ENCODE measurements at places on chromosomes 12 and 14. TPM values are rescaled to one million over a fixed set of nuclear protein-coding genes. Genes with fewer than 3 reads are reported as not detected.

GRCh38 chr12:62288328-62288727 lies 28.1 kb downstream of the USP15 start:
- no peaks in the 10 kb centered on the region for H3K36me3 ChIP-seq
- no peak overlapping the region for H3K4me3 ChIP-seq
- DNase-seq, result no peak
- no peaks in the 10 kb centered on the region for H3K27me3 ChIP-seq

GRCh38 chr12:79689477-79690141 lies 1.2 kb downstream of the PAWR start:
- H3K4me1 ChIP-seq, result peaks cover 44% of the 10 kb centered on the region
- peak overlapping the region; percentile 84 for H3K4me3 ChIP-seq
- peak; percentile 73 for DNase-seq
- H3K27ac ChIP-seq, result peak overlapping the region; percentile 100
- H3K27me3 ChIP-seq, result no peaks in the 10 kb centered on the region

GRCh38 chr12:1523046-1523445 lies 71.3 kb downstream of the FBXL14 start:
- H3K27me3 ChIP-seq, result no peaks in the 10 kb centered on the region
- no peak for DNase-seq
- no peak overlapping the region for H3K27ac ChIP-seq
- H3K36me3 ChIP-seq, result no peaks in the 10 kb centered on the region

DNA sequence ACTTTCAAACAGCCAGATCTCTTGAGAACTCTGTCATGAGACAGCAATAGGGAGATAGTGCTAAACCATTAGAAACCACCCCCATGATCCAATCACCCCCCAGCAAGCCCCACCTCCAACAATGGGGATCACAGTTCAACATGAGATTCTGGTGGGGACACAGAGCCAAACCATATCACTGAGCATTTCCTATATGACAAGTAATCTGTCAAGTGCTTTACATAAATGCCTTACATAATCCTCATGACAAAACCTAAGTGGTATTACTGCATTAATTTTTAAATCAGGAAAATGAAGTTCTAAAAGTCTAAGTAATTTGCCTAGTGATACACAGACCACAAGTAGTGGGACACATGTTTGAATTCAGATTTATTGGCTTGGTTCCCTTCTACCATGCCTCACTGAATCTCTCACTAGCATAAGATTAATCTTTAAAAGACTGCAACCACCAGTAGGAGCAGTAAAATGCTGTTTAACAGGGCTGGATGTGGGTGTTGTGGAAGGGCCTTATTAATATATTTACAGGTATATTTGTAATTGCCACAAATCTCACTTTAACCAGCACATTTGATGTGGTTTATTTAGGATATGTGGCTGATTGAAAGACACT lies 323.1 kb upstream of the FBXO33 start:
- no peaks in the 10 kb centered on the region for H3K27me3 ChIP-seq
- no peak overlapping the region for H3K27ac ChIP-seq
- no peak overlapping the region for H3K4me3 ChIP-seq
- no peak for DNase-seq

- no peak overlapping the region for H3K4me3 ChIP-seq
- peak; percentile 41 for DNase-seq
- H3K4me1 ChIP-seq, result peaks cover 31% of the 10 kb centered on the region
- H3K36me3 ChIP-seq, result no peaks in the 10 kb centered on the region
These were observed 54.6 kb upstream of the PTGR2 start for GRCh38 chr14:73796893-73797542.

DNA sequence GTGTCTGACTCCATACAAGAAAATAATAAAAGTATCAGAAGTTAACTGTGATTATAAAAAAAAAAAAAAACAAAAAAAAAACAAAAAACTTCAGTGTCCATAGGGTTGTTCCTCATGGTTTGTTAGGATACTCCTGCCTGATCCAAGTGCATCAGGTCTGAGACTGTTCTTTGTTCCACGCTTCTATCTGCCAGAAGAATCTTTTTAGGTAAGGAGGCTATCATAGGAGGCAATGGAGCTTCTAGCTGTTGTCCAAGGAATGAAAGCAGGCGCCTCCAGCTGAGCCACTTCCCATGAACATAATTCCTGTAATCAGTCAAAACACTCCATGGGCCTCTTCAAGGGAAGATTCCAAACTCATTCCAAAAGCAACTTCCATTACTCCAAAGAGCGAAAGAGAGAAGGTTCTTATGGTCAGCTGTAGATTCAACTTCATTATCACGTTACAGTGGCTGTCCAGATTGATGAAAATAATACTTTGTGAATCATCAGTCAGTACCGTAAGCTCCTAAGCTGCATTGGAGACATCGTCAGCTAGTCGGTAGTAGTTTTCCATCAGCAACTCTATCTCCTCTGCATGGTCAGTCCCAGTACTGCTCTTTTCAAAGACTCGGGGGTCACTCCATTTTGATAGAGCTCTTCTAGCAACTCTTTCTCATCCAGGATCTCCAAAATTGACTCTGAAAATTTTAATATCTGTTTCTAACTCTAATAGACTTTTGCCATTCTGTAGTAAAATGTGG lies 9.7 kb downstream of the TBC1D15 start:
- H3K36me3 ChIP-seq, result no peaks in the 10 kb centered on the region
- H3K4me3 ChIP-seq, result no peak overlapping the region
- H3K27me3 ChIP-seq, result no peaks in the 10 kb centered on the region
- H3K27ac ChIP-seq, result no peak overlapping the region

DNA sequence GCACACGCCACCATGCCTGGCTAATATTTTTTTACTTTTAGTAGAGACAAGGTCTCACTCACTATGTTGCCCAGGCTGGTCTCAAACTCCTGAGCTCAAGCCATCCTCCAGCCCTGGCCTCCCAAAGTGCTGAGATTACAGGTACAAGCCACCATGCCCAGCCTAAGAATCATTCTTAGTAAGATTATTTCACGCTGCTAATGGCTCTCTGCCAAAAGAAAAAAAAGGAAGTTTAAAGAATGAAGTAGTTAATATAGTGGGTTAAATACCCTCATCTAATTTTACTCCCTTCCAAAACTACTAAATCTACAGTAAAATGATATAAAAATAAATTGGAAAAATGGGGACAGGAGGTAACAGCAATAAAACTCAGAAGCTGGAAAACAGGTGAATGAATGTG lies 2.6 kb downstream of the ETFRF1 start:
- no peak overlapping the region for H3K27ac ChIP-seq
- H3K4me3 ChIP-seq, result no peak overlapping the region
- no peak for DNase-seq
- H3K27me3 ChIP-seq, result no peaks in the 10 kb centered on the region
- peaks cover 14% of the 10 kb centered on the region for H3K4me1 ChIP-seq
- no peaks in the 10 kb centered on the region for H3K36me3 ChIP-seq

DNA sequence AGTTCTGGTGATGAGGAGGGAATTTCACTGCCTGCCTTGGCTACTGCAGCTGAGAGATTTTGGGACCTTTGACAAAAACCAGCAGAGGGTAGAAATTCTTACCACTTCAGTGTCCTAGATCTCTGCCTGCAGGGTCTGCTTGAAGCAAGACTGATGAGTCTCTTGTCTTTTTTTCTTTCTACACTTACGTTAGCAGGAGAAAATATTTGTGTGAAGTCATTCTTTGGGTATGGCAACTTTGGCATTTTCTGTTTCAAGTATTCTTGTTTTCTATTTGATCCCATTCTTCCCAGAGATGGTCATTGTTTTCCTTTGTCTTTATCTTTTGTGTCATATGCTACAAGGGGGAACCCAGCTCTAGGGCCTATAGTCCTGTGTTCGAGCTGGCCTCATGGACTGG lies 65.6 kb upstream of the FERMT2 start:
- DNase-seq, result peak; percentile 11
- H3K27me3 ChIP-seq, result no peaks in the 10 kb centered on the region
- no peaks in the 10 kb centered on the region for H3K36me3 ChIP-seq
- H3K27ac ChIP-seq, result no peak overlapping the region
- H3K4me1 ChIP-seq, result peaks cover 15% of the 10 kb centered on the region
- H3K4me3 ChIP-seq, result no peak overlapping the region

The ANKS1B gene
- not detected for polyA plus RNA-seq

DNA sequence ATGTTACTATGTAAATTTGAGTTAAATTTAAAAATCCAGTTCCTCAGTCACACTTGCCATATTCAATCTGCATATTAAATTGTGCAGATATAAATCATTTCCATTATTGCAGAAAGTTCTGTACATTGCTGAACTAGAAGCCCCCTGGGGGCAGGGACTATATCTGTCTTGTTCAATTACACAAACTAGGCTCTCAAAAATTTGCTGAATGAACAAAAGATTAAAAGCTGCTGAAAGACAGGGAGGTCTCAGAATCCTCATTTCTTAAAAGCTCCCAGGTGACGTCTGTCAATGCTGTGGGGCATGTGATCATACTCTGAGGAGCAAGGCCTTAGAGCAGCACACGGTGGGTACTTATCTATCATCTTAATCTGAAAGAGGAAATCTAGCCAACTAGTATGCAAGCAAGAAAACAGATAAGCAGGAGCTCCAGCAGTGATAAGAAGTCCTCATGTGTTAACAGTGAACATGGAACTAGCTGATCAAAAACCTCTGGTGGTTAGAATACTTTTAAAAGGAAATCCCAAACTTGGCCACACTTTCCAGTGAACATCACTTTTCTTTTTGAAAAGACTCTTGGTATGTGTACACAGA lies 60.5 kb downstream of the APPL2 start:
- no peaks in the 10 kb centered on the region for H3K27me3 ChIP-seq
- no peak for DNase-seq
- no peaks in the 10 kb centered on the region for H3K4me1 ChIP-seq
- peaks cover 72% of the 10 kb centered on the region for H3K36me3 ChIP-seq
- no peak overlapping the region for H3K4me3 ChIP-seq

GRCh38 chr14:77903221-77903620 lies 103.3 kb downstream of the ADCK1 start:
- no peak overlapping the region for H3K27ac ChIP-seq
- no peaks in the 10 kb centered on the region for H3K36me3 ChIP-seq
- peaks cover 16% of the 10 kb centered on the region for H3K4me1 ChIP-seq
- DNase-seq, result peak; percentile 70
- H3K27me3 ChIP-seq, result no peaks in the 10 kb centered on the region

GRCh38 chr12:51531978-51532497 lies 59.0 kb upstream of the SCN8A start:
- no peaks in the 10 kb centered on the region for H3K27me3 ChIP-seq
- H3K27ac ChIP-seq, result no peak overlapping the region
- peak; percentile 85 for DNase-seq
- H3K4me3 ChIP-seq, result no peak overlapping the region
- peaks cover 23% of the 10 kb centered on the region for H3K4me1 ChIP-seq

The GAS2L3 gene
- polyA plus RNA-seq, result 6.1 TPM

The TMTC1 gene
- polyA plus RNA-seq, result 6.1 TPM

The KRT4 gene
- 0.13 TPM for polyA plus RNA-seq

DNA sequence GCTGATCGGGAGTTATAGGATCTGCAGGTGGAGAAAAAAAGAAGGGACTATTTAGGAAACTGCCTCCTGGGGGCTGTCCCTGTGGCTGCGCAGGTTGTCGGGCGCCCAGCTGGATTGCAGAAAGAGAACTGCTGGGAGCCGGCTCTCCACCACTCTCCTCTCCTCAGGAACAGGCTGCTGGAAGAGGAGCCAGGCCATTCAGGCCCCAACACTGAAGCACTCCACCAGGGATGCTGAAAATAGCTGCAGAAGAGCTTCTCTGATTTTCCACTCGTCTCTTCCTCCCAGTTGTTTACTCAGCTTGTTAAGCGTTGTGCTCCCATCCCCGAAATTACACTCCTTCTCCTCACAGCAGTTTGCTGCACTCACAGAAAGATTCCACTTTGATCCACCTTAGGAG lies 347.3 kb downstream of the GLT1D1 start:
- H3K27ac ChIP-seq, result no peak overlapping the region
- no peaks in the 10 kb centered on the region for H3K4me1 ChIP-seq
- H3K4me3 ChIP-seq, result no peak overlapping the region
- H3K27me3 ChIP-seq, result no peaks in the 10 kb centered on the region

DNA sequence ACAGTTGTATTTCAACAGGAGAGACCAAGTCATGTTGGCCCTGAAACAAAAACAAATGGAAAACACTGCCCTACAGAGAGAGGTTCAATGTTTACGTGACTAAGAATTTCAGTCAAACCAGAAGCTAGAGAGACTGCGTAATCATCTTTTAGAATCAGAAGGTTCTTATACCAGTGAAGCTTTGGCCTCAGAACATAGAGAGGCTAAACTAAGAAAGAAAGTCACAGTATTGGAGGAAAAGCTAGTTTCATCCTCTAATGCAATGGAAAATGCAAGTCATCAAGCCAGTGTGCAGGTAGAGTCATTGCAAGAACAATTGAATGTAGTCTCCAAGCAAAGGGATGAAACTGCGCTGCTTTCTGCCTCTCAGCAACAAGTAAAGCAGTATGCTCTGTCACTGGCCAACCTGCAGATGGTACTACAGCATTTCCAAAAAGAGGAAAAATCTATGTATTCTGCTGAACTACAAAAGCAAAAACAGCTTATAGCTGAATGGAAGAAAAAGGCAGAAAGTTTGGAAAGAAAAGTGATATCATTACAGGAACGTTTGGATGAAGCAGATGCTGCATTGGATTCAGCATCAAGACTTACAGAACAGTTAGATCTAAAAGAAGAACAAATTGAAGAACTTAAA lies 32.5 kb upstream of the NUAK1 start:
- no peak overlapping the region for H3K27ac ChIP-seq
- H3K27me3 ChIP-seq, result 0 out of 2 replicates have a peak, but pooled peaks cover 3% of the 10 kb centered on the region
- H3K4me1 ChIP-seq, result no peaks in the 10 kb centered on the region
- H3K4me3 ChIP-seq, result no peak overlapping the region
- no peak for DNase-seq
- no peaks in the 10 kb centered on the region for H3K36me3 ChIP-seq

The KCTD10 gene
- polyA plus RNA-seq, result 81.1 TPM

DNA sequence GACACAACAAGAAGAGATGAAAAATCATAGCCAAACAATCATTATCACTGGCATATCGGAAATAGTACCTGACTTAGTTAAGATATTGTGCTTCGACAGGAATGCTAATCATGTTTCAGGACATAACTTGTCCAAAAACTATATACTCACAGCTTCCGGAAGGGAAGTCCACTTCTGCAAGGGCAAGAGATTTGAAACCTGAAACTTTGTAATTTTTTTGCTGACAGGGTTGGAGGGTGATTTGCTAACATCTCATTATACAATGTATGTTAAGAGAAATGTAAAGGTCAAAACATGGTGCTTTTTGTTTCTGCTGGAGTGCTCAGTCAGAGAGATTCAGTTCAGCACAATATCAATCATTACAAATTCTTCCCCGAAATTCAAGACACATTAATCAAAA lies 200.3 kb downstream of the CNTN1 start:
- H3K36me3 ChIP-seq, result no peaks in the 10 kb centered on the region
- no peaks in the 10 kb centered on the region for H3K4me1 ChIP-seq
- no peaks in the 10 kb centered on the region for H3K27me3 ChIP-seq
- no peak overlapping the region for H3K4me3 ChIP-seq
- no peak overlapping the region for H3K27ac ChIP-seq

- H3K36me3 ChIP-seq, result no peaks in the 10 kb centered on the region
- no peak overlapping the region for H3K4me3 ChIP-seq
- H3K27ac ChIP-seq, result no peak overlapping the region
- no peaks in the 10 kb centered on the region for H3K4me1 ChIP-seq
- no peaks in the 10 kb centered on the region for H3K27me3 ChIP-seq
- no peak for DNase-seq
These were observed 209.0 kb upstream of the FBXO33 start for GRCh38 chr14:39641224-39641623.

All from GM23248 (cell line).